ENCODE measurements at places on chromosomes 1 and 21.

DNA sequence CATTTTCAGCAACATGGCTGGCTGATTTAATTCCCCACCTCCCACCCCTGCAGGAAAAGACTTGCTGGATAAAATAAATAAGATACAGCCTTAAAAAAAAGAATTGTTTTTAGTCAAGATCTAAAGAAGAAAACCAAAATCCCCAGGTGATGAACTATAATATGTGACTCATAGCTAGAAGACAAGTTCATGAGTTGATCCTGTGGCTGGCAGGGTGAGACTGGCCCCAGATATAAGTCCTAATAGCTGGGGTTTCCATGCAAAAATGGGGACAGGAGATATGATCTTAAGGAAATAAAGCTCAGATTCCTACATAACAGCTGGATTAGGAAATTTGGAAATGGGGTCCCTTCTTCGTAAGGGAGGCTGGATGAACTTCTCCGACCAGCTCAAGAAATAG, 21.9 kb upstream of the RGSL1 start:
- DNase-seq, result no peak

- no peak for DNase-seq
Measured at GRCh38 chr1:246004301-246004700, 502.8 kb downstream of the SMYD3 start.

DNA sequence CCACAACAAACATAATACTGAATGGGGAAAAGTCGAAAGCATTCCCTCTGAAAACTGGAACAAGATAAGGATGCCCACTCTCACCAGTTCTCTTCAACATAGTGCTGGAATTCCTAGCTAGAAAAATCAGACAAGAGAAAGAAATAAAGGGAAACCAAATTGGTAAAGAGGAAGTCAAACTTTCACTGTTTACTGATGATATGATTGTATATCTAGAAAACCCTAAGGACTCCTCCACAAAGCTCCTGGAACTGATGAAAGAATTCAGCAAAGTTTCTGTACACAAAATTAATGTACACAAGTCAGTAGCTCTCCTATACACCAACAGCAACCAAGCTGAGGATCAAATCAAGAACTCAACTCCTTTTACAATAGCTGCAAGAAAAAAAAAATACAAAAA, 6.9 kb upstream of the F13B start:
- DNase-seq, result no peak

GRCh38 chr1:233215135-233215760, 80.3 kb downstream of the PCNX2 start:
- no peak for DNase-seq

DNA sequence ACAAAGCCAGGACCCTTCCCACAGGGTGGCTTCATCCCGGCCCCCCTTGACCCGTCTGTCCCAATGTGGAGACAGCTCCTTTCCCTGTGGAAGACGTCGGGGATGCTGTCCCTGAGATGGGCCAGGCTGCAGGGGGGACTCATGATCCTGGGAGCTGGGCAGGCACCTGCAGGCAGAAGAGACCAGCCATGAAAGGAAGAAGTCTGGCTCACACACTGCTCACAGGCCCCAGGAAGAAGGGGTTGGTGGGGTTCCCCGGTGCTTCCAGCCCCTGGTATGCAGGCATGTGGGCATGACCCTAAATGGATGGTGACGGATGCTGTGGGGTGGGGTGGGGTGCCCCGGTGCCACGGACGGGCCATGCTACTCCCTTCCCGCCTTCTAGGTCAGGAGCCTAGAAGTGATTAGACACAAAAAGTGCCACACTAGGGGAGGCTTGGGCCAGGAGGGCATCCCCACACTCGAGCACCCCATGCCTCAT, 8.3 kb downstream of the ACTRT2 start:
- no peak for DNase-seq

DNA sequence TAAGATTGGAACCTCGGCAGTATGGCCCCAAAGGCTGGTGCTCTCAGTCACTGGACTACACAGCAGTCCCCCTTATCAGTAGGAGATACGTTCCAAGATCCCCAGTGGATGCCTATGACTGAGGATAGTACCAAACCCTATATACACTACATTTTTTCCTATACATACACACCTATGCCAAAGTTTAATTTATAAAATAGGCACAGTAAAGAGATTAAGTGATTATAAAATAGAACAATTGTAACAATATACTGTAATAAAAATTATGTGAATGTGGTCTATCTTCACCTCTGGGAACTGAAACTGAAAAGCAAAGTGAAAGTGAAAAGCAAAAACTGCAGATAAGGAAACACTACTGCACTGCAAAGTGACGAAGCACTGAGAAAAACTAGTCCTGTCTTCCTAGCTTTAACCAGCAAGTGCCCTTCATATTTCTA, 96.8 kb downstream of the INTS7 start:
- no peak for DNase-seq

DNA sequence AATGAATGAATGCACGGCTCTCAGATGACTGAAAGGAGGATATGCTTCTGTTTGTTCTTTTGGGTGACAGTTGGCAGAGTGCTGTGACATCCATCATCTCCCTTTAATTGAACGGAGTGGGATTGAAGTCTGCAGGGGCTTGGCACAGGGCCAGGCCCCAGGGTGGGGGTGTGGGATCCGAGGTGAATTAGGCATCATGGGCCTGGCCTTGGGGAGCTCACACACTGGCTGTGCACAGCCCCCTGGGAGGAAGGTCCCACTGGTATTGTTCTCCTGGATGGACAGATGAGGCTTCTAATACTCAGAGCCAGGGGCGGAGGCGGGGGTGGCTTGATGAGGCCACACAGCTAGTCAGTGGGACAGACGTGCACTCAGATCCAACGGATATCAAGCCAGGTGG, 19.3 kb downstream of the EPHB2 start:
- no peak for DNase-seq

GRCh38 chr1:17149771-17150170, 30.5 kb upstream of the PADI2 start:
- no peak for DNase-seq

DNA sequence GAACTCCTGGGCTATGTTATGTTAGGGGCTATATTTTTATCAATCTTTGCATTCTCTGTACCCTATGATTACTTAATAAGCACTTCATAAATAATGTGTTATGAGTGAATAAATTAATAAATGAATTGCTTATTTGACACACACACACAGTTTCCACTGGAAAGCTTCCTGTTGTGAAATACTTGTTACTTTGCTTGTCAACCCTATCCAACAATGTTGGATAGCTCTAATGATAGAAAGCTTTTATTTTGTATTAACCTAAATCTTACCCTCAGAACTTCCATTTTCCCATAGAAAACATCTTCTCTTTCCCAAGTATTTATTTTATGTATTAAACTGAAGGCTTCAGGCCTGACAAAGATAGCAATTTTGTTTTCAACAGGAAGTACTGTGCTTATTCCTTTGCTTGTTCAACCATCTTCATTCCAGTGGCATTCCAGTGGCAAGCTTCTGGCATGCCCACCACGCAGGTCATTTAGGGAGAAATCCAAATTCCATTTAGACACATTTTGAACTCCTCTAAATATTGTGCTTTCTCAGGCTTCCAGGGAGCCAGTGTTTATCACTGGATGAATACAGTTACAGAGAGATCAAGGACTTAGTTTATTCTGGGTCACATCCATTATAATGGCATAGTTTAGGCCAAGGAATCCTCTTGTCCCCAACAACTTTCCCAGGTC, 134.4 kb downstream of the TGFB2 start:
- no peak for DNase-seq

DNA sequence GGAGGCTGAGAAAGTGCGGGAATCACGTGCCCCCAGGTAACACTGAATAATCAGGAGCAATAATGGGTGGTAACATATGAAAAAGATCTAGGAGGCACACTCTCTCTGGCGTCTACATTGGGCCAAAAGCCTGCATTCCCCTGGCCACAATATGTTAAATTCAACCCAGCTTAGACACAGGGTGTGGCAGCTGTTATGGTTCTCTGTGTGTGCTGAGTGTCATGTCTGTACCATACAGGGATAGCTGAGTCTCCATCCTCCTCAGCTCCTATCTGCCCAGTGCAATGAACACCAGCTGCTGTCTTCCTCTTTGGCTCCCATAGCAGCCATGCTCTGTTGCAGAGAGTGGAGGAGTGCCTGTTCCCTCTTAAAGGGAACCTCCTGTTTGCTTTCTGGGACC, 14.3 kb downstream of the S100A11 start:
- no peak for DNase-seq

DNA sequence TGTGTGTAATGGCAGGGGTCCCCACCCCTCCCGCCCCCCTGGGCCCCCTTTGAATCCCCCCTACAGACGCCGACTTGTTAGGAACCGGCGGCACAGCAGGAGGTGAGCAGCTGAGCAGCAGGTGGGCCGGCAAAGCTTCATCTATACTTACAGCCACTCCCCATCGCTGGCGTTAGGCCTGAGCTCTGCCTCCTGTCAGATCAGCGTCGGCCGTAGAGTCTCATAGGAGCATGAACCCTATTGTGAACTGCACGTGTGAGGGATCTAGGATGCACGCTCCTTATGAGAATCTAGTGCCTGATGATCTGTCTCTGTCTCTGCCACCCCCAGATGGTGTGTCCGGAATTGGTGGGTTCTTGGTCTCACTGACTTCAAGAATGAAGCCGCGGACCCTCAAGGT, 14.9 kb upstream of the VPS26C start:
- DNase-seq, result no peak

DNA sequence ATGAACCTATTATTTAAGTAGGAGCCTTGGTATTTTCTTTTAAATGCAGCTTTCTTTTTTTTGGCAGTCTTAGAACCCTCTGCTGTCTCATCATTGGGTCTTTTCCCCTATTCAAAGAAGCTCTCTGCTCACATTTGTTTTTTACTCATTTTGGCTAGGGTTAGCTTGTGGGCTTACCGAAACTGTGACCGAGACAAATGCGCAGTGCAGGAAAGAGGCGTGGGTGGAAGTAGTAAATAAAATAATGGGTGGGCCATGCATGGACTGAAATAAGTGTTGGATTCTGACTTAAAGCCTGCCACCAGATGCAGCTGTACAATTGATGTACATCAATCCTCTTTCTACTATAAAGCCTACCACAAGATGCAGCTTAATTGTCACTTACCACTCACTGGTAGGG, 14.7 kb downstream of the XPR1 start:
- no peak for DNase-seq

- no peak for DNase-seq
Measured at GRCh38 chr1:56525489-56526041, 53.8 kb downstream of the PLPP3 start.

DNA sequence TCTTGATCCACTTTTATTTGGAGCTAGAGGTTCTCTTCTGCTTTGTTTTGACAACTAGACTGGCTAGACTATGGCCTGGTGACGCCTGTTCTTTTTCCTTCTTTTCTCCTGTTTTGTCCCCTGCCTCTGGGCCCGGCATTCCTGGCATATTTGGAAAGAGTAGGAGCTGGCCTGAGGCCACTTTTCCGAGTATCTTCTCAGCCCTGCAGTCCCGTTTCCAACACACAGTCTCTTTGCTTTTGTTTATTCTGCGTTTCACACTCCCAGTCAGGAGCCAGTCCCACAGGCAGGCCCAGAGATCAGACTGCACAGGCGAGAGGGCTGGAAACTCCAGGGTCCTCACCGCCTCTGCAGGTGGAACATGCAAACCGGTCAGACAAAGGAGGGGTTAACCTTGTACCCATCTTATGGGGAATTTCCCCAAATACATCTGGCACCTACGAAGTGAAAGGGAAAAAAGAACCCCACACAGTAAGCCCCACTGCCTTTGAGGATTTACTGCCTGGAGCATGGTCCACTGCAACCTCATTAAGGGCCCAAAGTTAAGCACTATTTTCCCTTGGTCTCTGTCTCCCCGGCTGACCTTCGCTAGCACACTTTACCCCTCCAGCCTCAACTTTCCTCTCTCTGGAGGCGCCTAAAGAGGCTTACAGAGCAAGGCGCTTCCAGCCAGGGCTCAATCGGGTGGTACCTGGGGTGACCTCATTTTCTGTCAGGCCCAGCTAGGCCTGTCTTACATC, 141.1 kb downstream of the TOMM20 start:
- DNase-seq, result no peak

DNA sequence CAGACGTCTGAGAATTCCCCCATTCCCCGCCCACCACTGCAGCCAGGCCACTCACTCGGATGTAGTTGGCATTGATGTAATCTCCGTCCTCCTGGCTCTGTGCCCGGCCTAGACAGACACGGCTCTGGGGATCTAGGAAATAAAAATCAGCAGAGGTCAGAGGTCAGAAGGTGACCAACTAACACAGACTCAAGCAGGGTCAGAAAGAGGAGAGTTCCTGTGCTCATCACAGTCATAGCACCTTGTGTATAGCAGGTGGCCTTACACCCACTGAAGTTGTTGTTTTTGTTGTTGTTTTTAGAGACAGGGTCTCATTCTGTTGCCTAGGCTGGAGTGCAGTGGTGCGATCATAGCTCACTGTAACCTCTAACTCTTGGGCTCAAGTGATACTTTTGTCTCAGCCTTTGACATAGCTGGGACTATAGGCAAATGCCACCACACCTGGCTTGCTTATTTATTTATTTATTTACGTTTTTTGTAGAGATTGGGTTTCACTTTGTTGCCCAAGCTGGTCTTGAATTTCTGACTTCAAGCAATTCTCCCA, 4.9 kb downstream of the PTPN7 start:
- DNase-seq, result no peak

Measured in stimulated activated CD4-positive, alpha-beta T cell treated with anti-CD3 and anti-CD28 coated beads, Interleukin-1b, Interleukin-23, amount 100 ng/mL, for 24 hours (primary cell).